ENCODE measurements at places on chromosomes 13 and 19. TPM values are rescaled to one million over a fixed set of nuclear protein-coding genes. Genes with fewer than 3 reads are reported as not detected.

The EDDM13 gene
- total RNA-seq: not detected

The STOML3 gene
- total RNA-seq: not detected

The PGLYRP1 gene
- 0.86 TPM for total RNA-seq

The MTUS2 gene
- total RNA-seq: 0.59 TPM

The ZNF559 gene
- total RNA-seq: 4.0 TPM

The ZNF850 gene
- 1.1 TPM for total RNA-seq

The PALM gene
- 10.8 TPM for total RNA-seq

The LRRC4B gene
- total RNA-seq: 1.2 TPM

The WDR87 gene
- total RNA-seq: not detected

The CBARP gene
- 0.15 TPM for total RNA-seq

The KLF16 gene
- total RNA-seq: 10.5 TPM

The GRIK5 gene
- not detected for total RNA-seq

The GARRE1 gene
- 12.6 TPM for total RNA-seq

The LHFPL6 gene
- total RNA-seq: 4.1 TPM

The GRIN3B gene
- not detected for total RNA-seq

The AKT1S1 gene
- 27.0 TPM for total RNA-seq

The GADD45B gene
- 39.0 TPM for total RNA-seq

The ZNF649 gene
- 2.5 TPM for total RNA-seq

The DLL3 gene
- not detected for total RNA-seq

The NOVA2 gene
- 0.87 TPM for total RNA-seq

The POLR1D gene
- total RNA-seq: 42.5 TPM

The PRPF31 gene
- total RNA-seq: 31.3 TPM

The CBY2 gene
- not detected for total RNA-seq

The CYP4F22 gene
- total RNA-seq: 0.95 TPM

The PSG6 gene
- total RNA-seq: not detected

The LMTK3 gene
- 0.25 TPM for total RNA-seq

The RDH13 gene
- total RNA-seq: 7.7 TPM

The FUT1 gene
- total RNA-seq: 1.8 TPM

The CYP2S1 gene
- total RNA-seq: 0.58 TPM

The MAP4K1 gene
- total RNA-seq: 1.7 TPM

The ZNF730 gene
- total RNA-seq: not detected

The DNAAF3 gene
- 0.37 TPM for total RNA-seq
